ENCODE measurements at places on chromosomes 16 and 17. TPM values are rescaled to one million over a fixed set of nuclear protein-coding genes. Genes with fewer than 3 reads are reported as not detected.

The TEDC2 gene
- polyA plus RNA-seq, result not detected

The ITGA3 gene
- 0.29 TPM for polyA plus RNA-seq

The TOM1L1 gene
- not detected for polyA plus RNA-seq

The C16orf92 gene
- not detected for polyA plus RNA-seq

DNA sequence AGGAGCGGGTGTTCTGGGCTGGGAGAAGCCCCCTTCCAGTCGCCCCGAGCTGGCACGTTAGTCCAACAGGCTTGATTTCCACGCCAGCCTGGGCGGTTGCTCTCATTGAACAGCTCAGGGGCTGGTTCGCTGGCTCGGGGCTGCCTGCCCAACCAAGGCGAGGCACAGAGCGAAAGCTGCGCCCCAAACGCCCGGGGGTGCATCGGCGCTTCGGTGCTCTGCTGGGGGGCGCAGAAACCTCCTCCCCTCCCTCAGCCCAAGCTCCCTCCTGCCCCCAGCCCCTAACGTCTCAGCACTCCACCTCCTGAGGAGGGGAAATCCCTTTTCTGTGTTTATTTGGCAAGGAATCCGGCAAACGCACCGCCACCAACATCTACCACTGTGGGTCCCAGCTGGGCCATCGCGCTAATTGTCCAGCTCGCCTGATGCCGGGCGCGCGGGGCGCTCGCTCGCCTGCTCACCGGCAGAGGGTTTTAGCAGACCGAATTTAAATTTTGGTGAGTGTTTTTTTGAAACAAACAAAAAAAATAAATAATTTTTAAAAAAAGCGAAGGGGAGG lies 29.5 kb upstream of the RBFOX1 start:
- DNase-seq, result no peak

GRCh38 chr17:16940116-16940881 lies 31.6 kb downstream of the TNFRSF13B start:
- no peak for DNase-seq

DNA sequence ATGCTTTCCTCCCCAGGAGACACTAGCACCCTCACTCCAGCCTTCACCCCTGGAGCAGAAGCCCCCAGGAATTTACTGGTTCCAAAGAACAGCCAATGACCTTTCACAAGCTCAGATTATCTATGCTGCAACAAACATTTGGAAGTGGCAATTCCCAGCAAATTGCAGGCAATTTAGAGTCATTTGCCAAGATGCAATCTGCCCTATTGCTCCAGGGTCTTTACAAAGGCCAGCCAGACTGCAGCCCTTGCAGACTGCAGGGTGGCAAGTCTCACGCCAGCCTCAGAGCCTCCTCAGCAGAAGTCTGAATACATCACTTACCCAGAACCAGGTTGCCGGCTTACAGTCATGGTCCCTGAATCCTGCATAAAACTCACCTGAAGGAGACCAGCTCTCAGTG lies 21.8 kb downstream of the AXIN1 start:
- DNase-seq, result no peak

- DNase-seq, result no peak
These were observed 7.6 kb upstream of the BAIAP3 start for GRCh38 chr16:1325673-1326371.

- DNase-seq, result no peak
These were observed 73.3 kb downstream of the XYLT1 start for GRCh38 chr16:17397499-17397891.

DNA sequence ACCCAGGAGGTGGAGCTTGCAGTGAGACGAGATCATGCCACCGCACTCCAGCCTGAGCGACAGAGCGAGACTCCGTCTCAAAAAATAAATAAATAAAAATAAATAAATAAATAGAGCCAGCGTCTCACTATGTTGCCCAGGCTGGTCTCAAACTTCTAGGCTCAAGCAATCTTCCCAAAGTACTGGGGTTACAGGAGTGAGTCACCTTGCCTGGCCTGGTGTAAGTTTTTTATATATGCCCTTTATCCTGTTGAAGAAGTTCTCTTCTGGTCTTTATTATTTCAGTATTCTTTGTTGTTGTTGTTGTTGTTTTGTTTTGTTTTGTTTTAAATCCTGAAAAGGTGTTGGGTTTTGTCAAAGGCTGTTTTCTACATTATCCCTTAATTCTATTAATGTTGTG lies 30.1 kb upstream of the ABCC1 start:
- no peak for DNase-seq

- DNase-seq, result no peak
These were observed 67.7 kb downstream of the RBFOX1 start for GRCh38 chr16:7400117-7400890.

All from naive B cell (primary cell).